ENCODE measurements at places on chromosomes 13 and 19.

DNA sequence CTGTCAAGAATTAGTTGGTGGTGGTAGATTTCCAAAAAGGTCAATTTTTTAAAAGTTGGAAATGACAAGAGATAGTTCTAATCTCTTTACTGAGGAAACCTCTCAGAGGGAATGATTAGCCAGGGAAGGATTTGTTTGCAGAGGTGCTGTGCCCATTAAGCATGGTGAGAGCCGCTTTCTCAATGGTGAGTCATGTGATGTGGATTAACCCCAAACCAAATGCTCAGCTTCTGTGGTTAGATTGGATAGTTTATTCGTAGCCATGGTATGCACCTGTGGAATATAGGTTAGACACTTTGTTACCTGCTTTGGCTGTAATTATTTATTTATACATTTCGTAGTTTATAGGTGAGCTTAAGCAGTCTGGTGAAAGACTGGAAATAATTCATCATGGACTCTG is 7.1 kb downstream of the HNRNPM start:
- DNase-seq, result peak; percentile 13

- DNase-seq, result no peak
These were observed 56.1 kb downstream of the DOCK9 start for GRCh38 chr13:98921786-98922185.

GRCh38 chr19:48419158-48419920 is 25.9 kb downstream of the GRIN2D start:
- DNase-seq, result peak; percentile 70

DNA sequence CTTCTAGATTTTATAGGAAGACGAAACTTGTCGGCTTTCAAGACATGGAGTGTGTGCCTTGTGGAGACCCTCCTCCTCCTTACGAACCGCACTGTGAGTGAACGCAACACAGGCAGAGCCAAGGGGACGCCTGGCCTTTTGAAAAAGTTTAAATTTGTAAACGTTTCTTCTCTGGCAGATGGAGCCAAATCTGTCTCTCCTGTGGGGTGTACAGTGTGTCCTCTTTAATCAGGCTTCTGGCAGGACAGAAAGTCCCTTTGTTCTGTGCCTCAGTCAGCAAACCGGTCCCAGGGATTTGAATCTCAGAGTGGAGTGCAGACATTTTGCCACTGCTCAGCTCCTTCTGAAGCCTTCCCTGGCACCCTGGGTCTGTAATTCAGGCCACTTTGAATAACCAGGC is 56.5 kb downstream of the TNFRSF19 start:
- DNase-seq, result no peak

DNA sequence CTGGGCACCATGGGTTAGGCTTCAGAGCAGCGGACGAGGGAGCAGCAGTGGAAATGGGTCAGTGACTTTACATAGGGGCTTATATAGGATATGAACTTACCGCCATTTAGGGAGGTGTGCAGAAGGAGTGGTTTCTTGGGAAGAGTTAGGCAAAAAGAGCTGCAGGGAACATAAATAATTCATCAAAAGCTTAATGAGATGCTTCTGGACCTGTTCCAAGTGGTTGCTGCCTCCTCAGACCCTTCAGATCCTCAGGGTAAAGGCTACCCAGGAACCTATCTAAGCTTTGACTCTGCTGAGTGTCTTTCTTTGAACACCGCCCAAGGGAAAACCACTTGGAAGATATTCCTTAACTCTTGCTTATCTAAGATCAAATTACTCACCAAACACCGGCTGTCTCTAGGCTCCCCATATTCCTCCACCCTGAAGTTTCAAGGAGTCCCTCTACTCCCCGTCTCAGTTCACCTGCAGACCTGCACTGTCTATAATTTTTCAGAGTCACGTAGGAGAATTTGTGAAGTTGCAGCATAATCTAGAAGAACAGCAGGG is at the start of gene IGFL4:
Gene IGFL4 (minus strand): TSS at position 51 of the 549 bp plus-strand sequence. CDS start 40 bp downstream, at position 11.
- no peak for DNase-seq

GRCh38 chr19:12939975-12940423 is 1.6 kb downstream of the CALR start:
- DNase-seq, result no peak

GRCh38 chr19:47493378-47494210 is 9.6 kb upstream of the KPTN start:
- DNase-seq, result no peak

DNA sequence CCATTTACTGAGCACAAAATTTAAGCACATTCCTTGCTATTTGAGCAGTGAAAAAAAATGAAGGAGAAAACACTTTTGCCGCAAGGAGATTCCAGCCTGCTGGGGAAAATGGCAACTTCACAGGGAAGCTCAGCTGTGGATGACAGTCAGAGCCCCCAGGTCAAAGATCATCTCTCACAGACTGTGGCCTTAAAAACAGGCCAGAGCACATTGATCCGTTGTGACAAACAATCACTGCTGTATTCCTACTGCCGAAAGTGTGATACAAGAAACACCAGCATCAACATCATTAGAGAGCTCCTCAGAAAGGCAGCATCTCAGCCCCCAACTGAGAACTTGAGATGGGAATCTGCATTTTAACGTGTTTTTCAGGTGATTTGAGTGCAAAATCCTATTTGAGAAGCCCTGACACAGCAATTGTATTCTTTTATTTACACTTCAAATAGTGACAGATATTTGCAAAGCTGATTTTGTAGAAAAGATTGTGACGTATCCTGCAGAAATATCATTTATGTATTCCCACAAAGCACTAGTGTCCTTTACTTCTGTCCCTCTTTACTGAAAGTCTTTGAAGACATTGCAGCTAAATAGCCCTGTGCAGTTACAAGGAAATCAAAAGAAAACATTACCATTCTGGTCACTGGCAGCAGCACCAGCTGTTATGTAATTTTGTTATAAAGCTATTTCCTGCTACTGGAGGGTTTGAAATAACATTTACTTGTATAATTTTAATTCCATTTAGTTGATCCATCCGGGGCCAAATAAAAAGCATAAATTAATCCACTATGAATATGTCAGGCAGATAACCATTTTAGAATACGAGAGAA is 652.0 kb downstream of the LIG4 start:
- DNase-seq, result no peak

DNA sequence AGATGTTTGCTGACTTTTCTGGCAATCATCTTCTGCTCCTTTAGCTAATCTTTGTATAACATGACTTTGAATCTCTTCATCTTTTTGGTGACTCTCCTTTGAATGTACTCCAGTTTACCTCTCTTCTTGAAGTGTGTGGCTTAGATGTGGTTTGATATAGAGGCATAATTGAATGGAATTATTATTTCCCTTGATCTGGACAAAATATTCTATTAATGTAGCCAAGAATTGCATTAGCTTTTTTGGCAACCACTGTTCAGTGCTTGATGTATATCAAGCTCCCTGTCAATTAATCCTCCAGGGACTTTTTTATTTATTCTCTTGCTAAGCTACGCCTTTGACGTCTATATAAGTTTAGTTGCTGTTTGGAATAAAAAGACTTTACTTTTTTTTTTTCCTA is 490.8 kb downstream of the PCDH20 start:
- DNase-seq, result no peak

DNA sequence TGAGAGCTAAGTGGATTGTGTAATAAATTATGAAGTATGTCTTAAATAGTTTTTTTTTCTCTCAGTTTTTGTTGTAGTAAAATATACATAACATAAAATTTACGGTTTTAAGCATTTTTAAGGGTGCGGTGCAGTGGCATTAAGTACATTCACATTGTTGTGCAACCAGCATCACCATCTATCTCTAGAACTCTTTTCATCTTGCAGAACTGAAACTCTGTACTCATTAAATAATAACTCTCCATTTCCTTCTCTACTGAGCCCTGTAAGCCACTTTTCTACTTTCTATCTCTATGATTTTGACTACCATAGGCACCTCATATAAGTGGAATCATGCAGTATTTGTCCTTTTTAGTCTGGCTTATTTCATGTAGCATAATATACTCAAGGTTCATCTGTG is 87.1 kb downstream of the GJA3 start:
- no peak for DNase-seq
